ENCODE measurements at places on chromosomes 7 and 10.
A peak's percentile ranks its signal among the peaks of the same experiment; 100 is the strongest.

GRCh38 chr10:79116801-79117723, 48.3 kb downstream of the ZMIZ1 start:
- peak; percentile 58 for DNase-seq

GRCh38 chr10:101609481-101609880, 21.4 kb downstream of the DPCD start:
- DNase-seq, result peak; percentile 50

DNA sequence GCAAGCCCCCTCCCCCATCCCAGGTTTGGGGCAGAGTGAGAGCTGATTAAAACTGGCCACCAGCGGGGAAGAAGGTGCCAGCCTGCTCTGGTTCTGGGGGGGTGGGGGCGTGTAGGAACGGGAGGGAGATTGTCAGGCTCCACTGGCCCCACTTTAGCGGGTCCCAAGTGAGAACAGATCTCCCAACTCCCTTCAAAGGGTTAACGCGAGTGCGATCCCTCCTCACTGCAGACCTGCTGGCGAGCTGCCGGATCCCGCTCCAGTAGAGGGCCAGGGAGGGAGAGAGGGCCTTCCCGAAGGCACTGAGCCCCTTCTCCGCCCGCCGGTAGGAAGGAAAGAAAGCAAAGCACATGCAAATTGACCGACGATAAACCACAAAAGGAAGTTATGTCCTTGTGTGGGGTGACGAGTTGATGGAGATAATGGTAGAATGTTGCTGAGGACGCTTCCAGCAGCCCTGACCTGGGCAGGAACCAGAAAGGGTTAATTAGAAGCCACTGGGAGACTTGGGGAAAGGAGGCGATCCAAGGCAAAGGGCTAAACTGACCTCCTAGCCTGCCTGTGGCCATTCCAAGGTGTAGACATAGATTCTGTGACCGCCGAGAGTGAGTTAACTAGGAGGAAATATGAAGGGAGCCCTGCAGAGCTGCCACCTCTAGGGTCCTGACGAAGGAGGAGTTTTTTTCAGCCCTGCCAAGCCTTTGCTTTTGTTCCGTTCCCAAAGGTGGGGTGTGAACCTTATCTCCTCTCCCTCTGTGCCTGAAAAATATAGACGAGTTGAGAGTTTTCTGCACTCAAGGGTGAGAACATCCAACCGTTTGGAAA, 1.5 kb downstream of the NRG3 start:
- DNase-seq, result no peak

DNA sequence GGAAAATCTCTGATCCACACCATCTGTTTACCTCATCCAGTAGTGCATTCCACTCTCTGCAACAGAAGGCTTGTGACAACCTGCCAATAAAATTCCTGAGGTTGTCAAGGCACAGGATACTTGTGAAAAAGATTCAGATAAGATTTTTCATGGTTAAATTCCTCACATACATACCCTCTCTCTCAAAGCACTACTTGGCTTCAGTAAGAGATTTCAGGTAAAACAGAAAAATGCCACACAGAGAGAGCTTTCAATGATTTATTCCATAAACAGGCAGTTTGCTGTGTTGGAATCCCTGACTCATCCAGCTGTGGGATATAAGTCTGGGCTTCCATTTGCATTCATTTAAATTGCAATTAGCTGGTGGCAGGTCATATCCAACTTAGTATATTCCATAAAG, 99.7 kb upstream of the CAV2 start:
- DNase-seq, result peak; percentile 64

- no peak for DNase-seq
These were observed 275.9 kb downstream of the PRPF18 start for GRCh38 chr10:13862546-13863233.

DNA sequence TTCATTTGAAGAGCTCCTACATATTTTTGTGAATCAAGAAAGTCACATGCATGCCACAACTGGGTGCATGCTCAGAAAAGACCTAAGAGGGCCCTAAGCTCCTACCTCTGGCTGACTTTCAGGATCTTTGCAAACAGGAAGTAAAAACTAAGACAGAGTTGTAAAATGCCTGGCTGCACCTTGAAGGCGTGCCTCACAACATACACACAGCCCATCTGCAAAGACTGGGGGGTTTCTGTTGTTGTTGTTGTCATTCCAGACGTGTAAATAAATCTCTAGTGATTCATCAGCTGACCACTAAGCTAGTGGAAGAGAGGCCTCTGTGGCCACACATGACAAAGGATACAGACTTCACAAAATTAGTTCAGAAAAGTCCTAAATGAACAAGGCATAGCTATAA, 31.8 kb downstream of the SMURF1 start:
- no peak for DNase-seq

- DNase-seq, result peak; percentile 86
These were observed 12.5 kb upstream of the TSPAN15 start for GRCh38 chr10:69438536-69439349.

GRCh38 chr10:66038623-66039022, 887.2 kb upstream of the LRRTM3 start:
- no peak for DNase-seq

GRCh38 chr7:74083117-74083876, at the start of gene LIMK1:
Gene LIMK1, plus strand, starts transcription at chr7:74083804. Its CDS starts 187 bp downstream, at chr7:74083991.
- DNase-seq, result peak; percentile 83

DNA sequence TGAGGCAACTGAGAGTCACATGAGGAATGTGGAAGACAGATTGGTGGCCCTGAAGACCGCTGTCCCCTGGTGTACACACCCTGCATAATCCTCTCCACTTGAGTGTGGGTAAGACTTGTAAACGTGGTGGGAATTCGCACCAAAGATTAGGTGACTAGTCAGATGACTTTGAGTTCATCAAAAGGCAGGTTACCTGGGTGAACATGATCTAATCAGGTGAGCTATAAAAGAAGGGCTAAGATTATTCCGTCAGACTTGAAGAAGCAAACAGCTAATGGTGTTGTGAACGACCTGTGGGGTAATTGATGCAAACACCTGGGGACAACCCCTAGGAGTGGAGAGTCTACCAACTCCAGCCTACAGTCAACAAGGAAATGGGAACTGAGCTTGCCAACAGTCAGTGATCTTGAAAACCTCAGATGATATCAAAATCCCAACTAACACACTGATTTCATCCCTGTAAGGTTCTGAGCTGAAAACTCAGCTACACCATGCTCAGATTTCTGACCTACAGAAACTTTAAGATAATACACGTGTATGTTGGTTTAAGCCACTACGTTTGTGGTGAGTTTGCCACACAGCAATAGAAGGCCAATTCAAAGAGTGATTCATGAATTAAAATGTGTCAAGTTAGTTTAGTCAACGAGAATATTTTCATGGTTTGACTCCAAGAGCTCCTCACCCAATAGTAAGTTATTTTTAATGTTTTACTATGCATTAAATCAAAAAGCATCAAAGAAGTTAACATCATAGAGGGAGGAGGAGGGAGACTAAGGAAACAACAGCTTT, 16.7 kb downstream of the PRTFDC1 start:
- DNase-seq, result no peak

DNA sequence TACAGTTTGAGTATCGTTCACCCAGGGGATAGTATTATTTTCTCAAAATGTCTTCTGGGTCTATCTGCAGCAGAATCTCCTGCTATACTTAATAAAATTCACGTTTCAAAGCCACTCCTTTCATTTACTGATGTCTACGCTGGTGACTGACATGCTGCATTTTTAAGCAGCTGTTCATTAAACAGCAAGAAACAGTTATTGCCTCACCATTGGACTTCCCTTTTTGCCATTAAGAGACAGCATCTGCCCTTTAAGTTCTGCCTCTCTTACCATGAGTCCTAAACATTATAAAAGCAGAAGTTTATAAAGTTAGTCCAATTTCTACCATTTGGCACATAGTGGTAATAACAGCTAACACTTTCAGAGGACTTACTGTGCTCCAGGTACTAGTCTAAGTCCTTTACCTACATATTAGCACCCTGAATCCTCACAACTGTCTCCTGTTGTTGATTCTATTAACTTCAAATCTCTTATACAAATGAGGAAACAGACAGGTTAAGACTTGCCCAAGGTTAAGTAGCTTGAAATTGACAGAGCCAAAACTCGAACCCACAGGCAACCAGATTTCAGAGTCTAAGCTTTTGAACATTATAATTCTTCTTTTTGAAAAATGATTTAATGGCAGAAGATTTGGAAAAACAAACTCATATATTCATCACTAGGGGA, 169.5 kb downstream of the SNX13 start:
- no peak for DNase-seq

DNA sequence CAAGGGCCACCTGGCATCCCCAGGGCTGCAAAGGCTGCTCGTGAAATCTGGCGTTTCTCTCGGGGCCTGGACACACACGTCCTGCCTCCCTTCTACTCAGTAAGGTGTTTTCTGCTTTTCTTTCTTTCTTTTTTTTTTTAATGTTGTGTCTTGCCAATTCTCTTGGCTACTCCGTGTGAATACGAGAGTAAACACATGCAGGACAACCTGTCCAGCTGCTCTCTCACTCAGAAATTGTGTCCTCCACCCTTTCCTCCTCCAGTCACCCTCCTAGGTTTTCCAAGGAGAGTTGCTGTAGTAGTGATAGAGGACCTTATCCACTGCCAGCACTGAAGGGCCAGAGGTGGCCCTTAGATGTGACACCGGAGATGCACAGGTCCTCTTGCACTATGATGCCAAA, 858 bp upstream of the TEX36 start:
- DNase-seq, result no peak

DNA sequence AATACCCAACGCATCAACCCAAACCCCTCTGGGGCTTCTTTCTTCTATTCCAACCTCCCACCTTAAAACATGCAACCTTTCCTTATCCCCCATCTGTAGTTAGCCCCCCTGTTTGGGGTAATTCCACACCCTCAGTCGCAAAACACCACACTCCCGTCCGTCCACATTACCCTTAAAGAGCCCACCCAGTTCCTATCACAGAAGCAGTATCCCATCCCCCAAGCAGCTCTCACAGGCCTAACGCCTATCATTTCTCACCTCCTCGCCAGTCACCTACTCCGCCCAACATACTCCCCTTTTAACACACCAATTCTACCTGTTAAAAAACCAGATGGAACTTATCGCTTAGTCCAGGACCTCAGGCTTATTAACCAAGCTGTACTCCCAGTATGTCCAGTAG, 63.7 kb downstream of the LRRC17 start:
- DNase-seq, result no peak

DNA sequence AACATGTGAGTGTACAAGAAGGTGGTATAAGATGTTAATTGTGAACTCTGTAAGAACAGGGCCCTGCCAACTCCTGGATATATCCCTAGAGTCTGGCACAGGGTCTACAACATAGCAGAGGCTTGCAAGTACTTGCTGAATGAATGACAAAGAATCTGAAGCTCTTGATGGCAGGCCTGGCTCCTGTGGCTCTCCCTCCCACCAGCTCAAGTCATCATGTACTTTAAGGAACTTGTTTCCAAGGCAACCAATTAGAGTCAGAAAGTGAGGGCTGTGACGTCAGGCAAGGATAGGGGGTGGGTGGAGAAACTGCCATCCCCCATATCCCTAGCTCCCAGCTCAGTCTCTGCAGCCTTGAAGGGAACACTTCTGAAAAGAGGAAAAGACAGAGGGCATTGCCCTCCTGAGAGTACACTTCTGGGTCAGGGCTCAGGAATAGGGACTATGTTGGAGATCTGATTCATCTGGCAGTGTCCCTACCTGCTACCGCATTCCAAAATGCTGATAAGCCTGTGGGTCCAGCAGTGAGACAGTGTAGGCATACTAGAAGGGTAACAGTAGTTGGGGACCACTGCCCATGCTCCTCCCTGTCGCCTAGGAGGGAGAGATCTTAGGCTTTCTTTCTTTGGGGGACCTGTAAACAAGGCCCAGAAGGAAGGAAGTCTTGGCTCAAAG, 34.6 kb upstream of the BTRC start:
- peak; percentile 18 for DNase-seq

DNA sequence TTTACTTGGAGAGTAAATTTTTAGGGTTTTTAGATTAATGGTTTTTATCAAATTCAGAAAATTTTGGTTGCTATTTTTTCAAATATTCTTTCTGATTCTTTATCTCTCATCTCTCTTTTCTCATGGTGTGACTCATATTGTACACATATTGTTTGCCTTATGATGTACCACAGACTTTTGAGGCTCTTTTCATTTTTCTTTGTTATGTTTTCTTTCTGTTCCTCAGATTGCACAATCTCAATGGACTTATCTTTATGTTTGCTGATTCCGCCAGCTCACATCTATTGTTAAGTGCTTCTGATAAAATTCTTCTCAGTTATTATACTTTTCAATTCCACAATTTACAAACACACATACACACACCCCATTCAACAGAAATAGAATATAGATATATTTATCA, 168.2 kb upstream of the IGFBP3 start:
- DNase-seq, result peak; percentile 35

DNA sequence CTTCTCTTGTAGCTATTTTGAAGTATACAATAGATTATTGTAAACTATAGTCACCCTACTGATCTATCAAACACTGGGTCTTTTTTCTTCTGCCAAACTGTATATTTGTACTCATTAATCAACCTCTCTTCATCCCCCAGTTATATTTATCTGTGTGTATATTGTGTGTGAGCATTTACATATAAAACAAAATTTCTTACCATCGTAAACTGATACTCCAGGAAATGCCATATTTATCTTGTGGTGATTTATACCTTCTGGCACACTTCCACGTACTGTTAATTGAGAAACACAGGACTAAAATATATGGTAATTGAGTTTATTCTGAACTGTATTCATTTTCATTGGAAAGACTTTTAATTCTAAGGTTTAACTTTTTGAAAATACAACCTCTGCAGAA, 18.9 kb downstream of the ANLN start:
- DNase-seq, result peak; percentile 47

DNA sequence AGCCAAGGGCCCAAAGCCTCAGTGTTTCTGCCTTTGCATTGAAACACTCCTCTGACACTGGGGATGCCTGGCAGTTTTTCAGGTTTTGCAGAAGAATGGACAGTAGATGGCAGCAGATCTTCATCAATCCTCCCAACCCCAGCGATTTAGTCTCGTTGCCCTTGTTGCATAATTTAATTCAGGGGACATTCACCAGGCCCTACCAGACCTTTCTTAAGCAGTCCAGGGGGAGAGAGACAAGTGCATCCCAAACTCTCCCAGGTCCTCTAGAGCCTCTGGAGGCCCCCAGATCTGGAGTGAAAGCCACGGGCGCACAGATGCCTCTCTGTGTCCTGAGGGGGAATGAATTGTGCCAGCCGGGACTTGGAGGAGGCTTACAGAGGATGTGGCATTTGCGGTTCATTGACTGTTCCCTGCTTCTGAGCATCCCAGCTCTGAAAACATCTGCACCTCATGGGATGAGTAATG, 29.6 kb downstream of the MINDY4 start:
- peak; percentile 89 for DNase-seq

DNA sequence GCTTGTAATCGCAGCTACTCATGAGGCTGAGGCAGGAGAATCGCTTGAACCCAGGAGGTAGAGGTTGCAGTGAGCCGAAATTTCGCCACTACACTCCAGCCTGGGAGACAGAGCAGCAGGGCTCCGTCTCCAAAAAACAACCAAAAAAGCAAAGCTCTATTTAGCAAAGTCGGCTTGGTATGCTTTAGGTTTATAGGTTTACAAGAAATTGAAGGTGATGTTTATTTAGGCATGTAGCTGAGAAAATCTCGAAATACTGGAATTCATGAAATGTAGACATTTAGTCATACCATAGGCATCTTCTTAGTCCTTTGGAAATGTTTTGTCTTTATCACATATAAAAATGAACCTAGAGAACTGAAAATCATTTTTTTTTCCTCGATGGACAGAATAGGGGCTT, 453.8 kb upstream of the ANKRD30A start:
- DNase-seq, result peak; percentile 73

GRCh38 chr10:30192846-30193608, 133.6 kb upstream of the JCAD start:
- no peak for DNase-seq

- DNase-seq, result no peak
These were observed 125.7 kb downstream of the PLPP4 start for GRCh38 chr10:120582753-120583152.

GRCh38 chr7:71144963-71145362, 13.0 kb downstream of the GALNT17 start:
- no peak for DNase-seq

All from EH (cell line).